Karpas-422 (cell line): ENCODE measurements at places on chromosomes 6 and 20.
A peak's percentile ranks its signal among the peaks of the same experiment; 100 is the strongest.

DNA sequence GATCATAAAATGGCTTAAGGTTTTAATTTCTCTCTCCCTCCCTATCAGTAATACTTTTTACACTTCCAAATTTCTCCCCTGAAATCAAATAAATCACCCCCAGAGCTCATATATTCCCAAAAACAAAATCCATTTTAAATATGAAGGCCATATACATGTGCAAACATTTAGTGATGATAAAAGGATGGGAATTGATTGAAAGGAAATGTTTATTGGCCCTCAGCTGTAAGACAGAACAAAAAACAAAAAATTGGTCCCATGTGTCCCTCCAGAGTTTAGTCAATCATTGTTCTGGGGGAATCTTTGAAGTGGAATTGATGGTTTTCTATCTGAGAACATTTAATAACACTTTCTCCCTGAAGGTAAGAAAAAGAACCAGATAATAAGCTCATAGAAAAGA lies 91.7 kb downstream of the COL12A1 start:
- DNase-seq, result no peak

- no peak for DNase-seq
Observed at GRCh38 chr6:1123386-1124375, 188.2 kb upstream of the FOXQ1 start.

- no peak for DNase-seq
Observed at GRCh38 chr20:57251344-57251743, 15.1 kb downstream of the BMP7 start.

DNA sequence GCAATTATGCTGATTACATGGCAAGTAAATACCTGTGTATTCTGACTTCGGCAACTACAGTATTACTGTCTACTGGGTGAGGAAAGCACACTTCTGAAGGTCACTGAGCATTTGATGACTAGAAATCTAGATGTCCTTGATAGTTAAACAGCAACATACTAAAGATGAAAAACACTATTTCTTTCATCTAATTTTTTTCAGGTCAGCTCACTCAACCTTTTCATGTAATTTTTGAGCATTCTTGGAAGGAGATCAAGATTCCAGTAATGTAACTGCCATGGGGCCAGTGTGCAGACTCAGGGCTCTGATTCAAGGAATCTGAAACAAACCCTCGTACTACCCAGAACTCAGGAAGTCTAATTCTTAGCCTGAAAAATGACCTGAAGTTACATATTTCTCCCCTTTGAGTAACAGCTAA lies 222.6 kb upstream of the TAB2 start:
- DNase-seq, result no peak

DNA sequence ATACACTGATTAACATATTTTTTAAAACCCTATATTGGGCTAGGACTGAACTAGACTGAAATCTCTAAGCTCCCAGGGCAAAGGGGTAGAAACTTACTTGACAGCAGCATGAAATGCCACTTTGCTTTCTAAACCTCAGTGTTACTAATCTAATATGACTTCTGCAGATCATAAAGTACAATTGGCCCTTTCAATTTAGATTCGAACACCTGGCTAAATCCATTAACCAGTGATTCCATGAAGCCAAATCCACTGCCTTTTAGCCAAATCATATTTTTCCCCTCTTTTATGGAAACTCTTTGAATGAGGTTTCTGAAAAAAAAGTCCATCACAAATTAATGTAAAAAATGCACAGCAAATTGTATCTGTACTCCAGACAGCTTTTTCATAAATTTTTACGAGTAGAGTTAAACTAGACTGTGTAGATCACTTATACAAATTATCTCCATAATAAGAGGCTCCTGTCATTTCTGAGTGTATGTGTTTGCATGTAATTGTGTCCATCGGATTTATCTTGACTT lies 25.7 kb downstream of the EPHA7 start:
- no peak for DNase-seq

- DNase-seq, result no peak
Observed at GRCh38 chr6:87789198-87789899, 87.3 kb upstream of the AKIRIN2 start.

DNA sequence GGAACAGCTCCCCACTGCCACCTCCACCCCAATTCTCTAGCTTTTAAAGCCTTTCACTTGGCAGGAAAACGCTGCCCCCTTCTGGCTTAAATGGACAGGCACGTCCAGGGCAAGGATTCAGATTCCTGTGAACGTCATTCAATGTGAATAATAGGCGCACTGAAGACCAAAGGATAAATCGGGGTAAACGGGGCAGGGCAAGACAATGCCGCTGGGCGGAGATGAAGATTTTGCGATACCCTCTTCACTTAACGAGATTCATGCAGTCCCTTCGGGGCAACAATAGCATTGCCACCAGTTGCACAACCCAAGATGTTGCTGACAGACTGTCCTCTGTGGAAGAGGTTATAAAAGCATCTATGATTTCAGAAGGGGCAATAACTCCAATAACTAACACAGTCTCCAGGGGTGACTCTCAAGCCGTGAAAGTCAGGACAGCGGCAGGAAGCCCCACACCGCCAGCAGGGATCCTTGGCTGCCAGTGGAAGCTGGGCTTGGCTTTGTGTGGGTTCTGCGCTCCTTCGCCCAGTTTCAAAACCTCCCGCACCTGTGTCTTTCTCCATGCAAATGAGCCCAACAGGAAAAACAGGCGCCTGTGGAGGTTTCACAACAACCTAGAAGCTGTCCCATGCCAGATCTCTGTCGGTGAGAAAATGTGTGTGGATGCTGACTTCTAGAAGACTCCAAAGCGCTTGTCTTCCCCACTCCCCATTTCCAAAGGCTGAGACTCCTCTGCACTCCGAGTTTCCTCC lies 291.8 kb downstream of the BMP7 start:
- DNase-seq, result peak; percentile 86

- DNase-seq, result no peak
Observed at GRCh38 chr6:17022604-17023003, 79.2 kb upstream of the STMND1 start.
